ENCODE measurements at places on chromosomes 16 and 17.

DNA sequence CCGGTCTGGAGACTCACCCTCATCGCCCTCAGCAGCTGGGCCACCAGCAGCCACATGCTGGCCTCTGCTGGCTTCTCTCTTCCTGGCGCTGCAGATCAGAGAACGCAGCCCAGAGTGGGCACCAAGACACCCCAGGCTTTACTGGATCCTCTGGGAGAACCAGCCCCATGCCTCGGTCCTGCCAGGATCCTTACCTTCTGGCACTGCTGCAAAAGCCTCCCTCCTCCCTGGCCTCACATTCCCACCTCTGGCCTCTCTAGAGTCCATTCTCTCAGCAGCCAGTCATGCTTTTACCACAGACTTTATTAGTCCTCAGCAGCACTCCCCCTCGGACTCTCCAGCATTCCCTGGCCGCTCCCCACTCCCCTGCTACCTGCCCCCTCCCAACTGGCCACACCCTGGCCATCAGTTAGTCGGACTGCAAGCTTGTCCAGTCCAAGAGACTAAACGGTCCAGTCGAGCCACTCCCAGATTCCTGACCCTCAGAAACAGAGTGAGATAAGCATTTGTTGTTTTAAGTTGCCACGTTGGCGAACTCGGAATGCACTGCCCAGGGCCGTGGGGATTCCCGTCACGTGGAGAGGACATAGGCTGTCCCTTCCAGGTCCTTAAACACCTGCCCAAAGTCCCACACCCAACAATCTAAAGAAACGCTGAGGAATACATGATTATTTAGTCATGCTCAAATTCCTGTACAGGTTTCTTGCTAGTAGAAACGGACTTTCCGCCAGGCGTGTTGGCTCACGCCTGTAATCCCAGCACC, 5.9 kb upstream of the SPG7 start:
- DNase-seq: peak; percentile 36

- peak; percentile 70 for DNase-seq
These were observed 2.3 kb downstream of the NAT9 start for GRCh38 chr17:74773871-74774286.

- DNase-seq: no peak
These were observed 621 bp downstream of the ARHGEF15 start for GRCh38 chr17:8310601-8311123.

GRCh38 chr16:60419859-60420258, 1616.4 kb downstream of the CDH8 start:
- no peak for DNase-seq

- DNase-seq: no peak
These were observed 1.9 kb downstream of the LYRM1 start for GRCh38 chr16:20902426-20902825.

DNA sequence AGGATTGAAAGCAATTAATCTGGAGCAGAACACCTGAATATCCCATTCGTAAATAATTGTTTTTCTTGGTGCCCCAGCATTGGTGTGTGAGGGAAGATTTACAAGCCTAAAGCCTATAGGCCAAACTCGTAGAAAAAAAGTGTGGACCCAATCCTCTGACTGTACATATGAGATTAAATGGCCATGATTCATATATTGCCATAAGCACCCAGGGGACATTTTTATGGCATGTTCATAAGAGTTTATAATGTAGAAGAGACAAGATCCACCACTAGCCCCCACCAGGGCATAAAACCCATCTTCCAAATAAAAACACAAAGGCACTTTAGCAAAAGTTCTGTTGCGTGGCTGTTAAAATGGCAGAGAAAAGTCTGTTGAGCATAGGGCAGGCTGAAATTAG, 15.5 kb upstream of the SALL1 start:
- no peak for DNase-seq

DNA sequence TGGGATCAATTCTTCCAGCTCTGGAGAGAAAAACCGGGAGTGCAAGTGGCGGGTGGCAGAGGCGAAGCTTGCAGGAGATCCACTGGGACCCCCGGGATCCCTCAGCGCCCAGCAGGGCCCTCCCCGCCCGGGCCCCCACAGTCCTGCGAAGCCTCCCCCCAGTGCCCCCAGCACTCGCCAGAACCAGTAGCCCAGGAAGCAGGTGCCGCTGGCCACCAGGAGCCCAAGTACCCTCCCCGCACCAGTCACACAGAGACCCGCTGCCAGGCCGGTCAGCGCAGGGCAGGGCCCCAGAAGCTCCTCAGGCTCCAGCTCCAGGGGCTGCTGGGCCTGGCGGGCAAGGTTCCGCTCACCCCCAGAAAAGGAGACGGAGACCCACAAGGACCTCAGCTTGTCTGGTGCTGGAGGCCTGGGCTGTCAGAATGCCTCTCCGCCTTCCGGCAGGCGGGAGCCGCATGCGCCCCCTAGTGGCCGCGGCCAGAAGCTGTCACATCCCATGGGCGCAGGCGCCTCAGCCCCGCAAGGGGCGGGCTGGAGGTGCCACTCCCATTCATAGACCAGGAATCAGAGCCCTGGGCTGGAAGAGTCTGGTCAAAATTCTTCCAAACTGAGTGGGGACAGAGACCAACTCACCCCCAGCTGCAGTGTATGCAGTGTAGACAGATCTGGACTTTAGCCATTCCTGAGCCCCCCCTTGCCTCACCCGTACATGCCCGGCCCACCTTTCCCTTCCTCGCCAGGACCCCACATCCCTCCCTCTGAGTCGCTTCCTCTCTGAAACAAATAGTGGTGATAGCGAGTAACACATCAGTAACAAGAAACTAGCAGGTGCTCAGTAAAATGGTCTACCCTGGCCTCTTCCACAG, 1002.3 kb downstream of the KCNJ18 start:
- DNase-seq: no peak

GRCh38 chr17:19309701-19310100, 52.8 kb downstream of the B9D1 start:
- DNase-seq: no peak

- DNase-seq: no peak
These were observed 10.6 kb upstream of the SPNS2 start for GRCh38 chr17:4487820-4488716.

DNA sequence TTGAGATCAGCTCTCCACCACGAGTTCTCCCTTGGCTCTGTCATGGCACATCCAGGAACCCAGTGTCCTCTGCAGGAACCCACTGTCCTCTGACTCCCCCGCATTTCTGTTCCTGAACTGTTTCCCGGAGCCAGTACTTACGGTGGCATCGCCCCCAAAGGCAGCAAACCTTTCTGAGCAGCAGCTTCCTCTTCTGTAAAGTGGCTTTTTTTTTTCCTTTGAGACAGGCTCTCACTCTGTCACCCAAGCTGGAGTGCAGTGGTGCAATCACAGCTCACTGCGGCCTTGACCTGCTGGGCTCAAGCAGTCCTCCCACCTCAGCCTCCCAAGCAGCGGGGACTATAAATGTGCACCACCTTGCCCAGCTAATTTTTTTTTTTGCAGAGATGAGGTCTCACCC, 32.2 kb downstream of the NAGPA start:
- DNase-seq: no peak

DNA sequence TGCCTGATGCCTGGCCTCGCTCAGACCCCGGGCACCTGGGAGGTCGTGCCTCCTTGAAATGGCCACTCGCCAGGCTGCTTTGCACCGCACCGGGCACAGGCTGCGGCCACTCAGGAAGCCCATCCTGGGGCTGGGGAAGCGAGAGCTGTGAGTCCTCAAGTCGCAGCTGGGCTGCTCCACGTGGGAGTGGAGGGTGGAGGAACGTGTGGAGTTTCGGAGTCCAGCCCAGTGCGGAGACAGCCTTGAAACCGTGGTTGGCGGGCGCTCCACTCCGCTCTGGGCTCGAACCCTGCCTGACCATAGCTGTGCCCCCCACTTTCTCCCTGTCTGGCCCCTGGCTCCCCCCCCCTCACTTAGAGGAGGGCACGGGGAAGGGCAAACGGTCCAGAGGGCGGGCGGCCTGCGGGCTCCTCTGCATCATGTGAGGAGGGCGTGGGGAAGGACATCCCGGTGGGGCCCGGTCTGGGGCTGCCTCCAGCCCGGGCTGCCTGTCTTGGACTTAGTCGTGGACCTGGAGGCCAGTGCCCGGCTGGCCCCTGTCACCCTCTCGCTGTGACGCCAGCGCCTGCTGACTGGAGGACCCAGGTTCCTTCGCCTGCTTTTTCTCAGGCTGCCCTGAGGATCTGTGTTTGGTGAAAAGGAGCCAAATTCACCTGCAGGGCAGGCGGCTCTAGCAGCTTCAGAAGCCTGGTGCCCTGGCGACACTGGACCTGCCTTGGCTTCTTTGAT, 2.5 kb downstream of the UBE2I start:
- DNase-seq: no peak

GRCh38 chr16:53974484-53975080, 270.6 kb downstream of the FTO start:
- no peak for DNase-seq

- no peak for DNase-seq
These were observed 169.2 kb downstream of the LAT start for GRCh38 chr16:29154088-29154487.

- DNase-seq: no peak
These were observed 604 bp downstream of the HS3ST3B1 start for GRCh38 chr17:14301279-14302090.

DNA sequence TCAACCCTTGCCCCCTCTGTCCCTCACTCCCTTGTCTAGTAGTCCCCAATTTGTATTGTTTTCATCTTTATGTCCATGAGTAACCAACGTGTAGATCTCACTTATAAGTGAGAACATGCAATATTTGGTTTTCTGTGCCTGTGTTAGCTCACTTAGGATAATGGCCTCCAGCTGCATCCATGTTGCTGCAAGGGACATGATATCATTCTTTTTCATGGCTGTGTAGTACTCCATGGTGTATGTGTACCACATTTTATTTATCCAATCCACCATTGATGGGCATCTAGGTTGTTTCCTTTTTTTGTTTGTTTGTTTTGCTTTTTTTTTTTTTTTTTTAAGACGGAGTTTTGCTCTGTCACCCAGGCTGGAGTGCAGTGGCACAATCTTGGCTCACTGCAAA, 63.0 kb upstream of the HS3ST4 start:
- DNase-seq: no peak

DNA sequence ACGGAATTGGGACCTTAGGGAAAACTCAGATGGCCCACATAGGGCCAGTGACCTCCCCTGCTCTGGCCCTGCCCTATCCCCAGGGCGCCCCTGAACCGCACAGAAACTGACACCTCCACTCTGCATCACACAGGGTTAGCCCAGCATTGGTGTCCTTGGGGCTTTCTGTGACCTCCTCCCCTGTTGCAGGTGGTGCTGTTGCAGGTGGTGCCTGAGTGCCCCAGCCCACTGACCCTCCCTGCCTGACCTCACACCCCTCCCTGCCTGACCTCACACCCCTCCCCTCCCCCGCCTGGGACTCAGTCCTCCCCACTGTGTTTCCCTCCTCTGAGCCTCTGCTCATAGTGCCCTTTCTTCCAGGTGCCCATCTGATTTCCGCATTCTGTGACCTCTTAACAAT, 21.4 kb downstream of the TNFRSF13B start:
- DNase-seq: no peak

GRCh38 chr16:50326835-50327465, 41.8 kb downstream of the BRD7 start:
- no peak for DNase-seq

DNA sequence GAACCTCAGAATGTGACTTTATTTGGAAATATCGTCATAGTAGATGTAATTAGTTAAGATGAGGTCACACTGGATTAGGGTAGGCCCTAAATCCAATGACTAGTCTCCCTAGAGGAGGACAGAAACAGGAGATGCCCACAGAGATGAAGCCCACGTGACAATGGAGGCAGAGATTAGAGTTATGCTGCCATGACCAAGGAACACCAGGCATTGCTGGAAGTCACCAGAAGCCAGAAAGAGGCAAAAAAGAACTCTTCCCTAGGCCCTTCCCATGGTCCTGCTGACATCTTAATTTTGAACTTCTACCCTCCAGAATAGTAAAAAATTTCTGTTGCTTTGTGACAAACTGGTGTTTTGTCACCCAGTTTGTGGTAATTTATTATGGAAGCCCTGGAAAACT, 49.6 kb downstream of the IKZF3 start:
- DNase-seq: no peak

DNA sequence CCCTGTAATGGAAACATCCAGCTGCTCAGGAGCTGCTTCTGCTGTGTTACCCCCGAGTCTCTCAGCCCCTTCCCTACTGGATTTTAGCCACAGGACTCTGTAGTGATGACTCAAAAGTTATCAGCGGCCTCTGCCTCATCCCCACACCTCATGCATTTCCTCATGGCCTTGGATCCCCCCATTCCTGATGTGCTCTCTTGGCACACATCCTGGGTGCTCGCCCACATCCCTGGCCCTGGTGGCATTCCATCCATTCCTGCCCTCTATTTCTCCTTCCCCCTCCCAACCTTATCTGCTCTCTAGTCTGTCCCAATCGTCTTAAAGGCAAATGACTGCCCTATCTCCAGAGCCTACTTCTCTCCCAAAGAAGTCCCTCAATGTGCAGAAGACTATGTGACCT, 24.6 kb downstream of the MARF1 start:
- peak; percentile 62 for DNase-seq

- DNase-seq: no peak
These were observed 8.9 kb downstream of the DUS2 start for GRCh38 chr16:68031951-68032350.

DNA sequence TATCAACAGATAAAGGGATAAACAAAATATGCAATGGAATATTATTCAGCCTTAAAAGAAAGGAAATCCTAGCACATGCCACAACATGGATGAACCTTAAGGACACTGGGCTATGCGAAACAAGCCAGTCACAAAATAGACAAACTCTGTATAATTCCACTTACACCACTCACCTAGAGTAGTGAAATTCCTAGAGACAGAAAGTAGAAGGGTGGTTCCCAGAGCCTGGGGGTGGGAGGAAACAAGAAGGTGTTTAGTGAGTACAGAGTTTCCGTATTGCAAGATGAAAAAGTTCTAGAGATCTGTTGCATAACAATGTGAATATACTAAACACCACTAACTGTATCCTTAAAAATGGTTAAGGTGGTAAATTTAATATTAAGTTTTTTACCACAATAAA, 10.0 kb downstream of the SPOP start:
- DNase-seq: no peak

GRCh38 chr16:85733839-85734170, 17.1 kb downstream of the C16orf74 start:
- DNase-seq: no peak

- no peak for DNase-seq
These were observed 18.7 kb upstream of the ANKRD40CL start for GRCh38 chr17:50785946-50786570.

GRCh38 chr16:29812754-29813643, 1.0 kb downstream of the PRRT2 start:
- DNase-seq: no peak

DNA sequence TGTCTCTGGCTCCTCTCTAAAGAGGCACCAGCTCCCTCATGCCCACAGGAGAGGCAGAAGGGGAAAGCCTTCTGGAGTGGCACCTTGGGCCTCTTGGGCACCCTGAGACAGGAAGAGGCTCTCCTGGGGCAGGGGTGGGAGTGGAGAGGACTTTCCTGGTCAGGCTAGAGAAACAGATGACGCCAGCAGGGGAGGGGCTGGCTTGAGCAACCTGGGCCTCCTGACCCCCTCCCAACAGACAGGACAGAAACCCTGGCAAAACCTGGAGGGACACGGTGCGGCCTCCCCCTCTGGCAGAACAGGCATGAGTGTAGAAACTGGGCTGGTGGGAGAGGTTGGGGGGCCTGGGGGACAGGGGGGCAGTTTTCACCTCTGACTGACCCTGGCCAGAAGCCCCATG, 6.1 kb downstream of the SMIM5 start:
- DNase-seq: no peak

GRCh38 chr17:1398028-1398427, 2.0 kb downstream of the YWHAE start:
- no peak for DNase-seq
